Parietal lobe (tissue), 2 donors: ENCODE measurements at places on chromosomes 13 and 19. TPM values are rescaled to one million over a fixed set of nuclear protein-coding genes. Genes with fewer than 3 reads are reported as not detected.

The SKA3 gene
- 11.9 TPM for total RNA-seq

The SLC7A9 gene
- total RNA-seq = 4.4 TPM

The TEX30 gene
- 7.5 TPM for total RNA-seq

The PMIS2 gene
- not detected for total RNA-seq

The SYT5 gene
- total RNA-seq = 47.9 TPM

The SMIM44 gene
- not detected for total RNA-seq

The MEDAG gene
- 0.31 TPM for total RNA-seq

The ZNF506 gene
- 106 TPM for total RNA-seq

The CGB1 gene
- total RNA-seq = not detected
